ENCODE measurements at places on chromosomes 1 and 21.

- DNase-seq: no peak
Observed at GRCh38 chr1:227131193-227131592, 187.1 kb downstream of the CDC42BPA start.

DNA sequence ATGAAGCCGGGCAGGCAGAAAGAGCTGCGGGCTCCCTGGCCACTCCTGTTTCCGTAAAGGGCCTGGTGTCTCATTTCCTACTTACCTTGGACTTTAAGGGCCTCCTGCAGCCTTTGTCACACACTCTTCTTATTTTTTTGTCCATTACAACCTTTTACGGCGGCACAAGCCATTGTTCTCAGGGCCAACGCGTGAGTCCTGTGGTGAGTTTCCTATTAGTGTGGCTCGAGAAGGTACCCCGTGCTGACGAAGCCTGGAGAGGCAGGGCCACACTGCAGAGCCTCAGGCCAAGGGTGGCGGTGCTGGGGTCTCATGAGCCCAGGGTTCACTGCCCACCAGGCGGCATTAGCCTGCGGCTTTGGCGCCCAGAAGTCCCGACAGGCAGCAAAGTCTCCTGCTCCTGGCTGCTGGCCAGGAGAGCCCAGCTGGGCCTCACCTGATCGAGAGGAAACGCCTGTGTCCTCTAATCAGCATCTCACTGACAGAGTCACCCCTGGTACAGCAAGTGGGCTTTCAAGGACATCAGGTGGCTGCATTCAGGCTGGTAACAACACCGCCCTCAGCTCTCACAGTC is 62.0 kb downstream of the SIK1 start:
- DNase-seq: no peak

DNA sequence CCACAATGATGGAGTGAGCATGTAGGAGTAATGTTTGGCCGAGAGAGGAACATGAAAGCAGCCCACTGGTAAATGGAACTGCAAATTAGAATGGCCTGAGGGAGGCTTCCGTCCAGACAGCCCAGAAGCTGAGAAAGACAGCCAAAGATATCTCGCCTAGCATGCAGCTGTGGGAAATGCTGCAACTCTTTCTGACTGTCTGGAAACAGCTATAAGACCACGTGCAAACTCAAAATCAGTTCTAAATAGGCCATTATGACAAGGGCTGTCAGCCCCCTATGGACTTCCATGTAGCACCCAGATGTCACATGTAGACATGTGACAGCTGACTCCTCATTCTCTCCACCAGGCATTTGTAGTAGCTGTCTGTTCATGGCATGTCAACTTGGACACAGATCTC is 62.9 kb upstream of the ATP1A1 start:
- no peak for DNase-seq

DNA sequence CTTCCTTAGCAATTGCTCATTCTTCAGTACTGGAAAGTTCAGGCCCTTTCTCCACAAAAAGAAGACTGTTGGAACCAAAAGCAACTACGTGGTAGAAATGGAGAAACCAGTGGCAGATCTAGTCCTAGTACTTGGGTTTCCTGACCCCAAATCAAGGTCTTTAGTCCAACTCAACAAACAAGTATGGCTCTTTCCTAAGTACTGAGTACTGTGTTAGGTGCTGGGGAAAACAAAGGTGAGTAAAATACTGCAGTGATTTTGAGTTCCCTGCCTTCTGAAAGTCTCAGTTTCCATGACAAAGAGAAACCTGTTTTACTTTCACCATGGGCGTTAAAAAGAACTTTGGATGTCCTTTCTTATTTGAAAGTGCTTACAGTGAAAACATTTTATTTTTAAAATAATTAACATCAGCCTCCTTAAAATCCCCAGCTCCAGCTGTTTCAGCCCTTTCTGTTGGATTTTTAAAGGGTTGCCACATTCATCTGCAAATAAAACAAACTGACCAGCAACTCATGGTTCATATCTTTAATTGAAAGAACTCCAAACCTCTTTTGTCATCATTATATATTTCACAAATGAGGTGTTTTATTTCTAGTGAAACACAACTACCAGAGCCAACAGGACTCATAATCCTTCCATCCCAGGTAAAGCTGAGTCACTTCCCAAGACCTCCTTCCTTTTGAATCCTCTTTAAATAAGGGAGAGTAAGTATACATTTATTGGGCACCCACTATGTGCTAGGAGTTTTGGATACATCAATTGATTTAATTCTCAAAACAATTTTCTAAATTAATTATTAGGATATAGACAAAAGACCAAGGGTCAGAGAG is 35.4 kb downstream of the PLPP3 start:
- DNase-seq: no peak

GRCh38 chr1:42379794-42380585 is 602 bp upstream of the RIMKLA start:
- no peak for DNase-seq

GRCh38 chr1:15531003-15531402 is 4.4 kb downstream of the DNAJC16 start:
- DNase-seq: no peak

DNA sequence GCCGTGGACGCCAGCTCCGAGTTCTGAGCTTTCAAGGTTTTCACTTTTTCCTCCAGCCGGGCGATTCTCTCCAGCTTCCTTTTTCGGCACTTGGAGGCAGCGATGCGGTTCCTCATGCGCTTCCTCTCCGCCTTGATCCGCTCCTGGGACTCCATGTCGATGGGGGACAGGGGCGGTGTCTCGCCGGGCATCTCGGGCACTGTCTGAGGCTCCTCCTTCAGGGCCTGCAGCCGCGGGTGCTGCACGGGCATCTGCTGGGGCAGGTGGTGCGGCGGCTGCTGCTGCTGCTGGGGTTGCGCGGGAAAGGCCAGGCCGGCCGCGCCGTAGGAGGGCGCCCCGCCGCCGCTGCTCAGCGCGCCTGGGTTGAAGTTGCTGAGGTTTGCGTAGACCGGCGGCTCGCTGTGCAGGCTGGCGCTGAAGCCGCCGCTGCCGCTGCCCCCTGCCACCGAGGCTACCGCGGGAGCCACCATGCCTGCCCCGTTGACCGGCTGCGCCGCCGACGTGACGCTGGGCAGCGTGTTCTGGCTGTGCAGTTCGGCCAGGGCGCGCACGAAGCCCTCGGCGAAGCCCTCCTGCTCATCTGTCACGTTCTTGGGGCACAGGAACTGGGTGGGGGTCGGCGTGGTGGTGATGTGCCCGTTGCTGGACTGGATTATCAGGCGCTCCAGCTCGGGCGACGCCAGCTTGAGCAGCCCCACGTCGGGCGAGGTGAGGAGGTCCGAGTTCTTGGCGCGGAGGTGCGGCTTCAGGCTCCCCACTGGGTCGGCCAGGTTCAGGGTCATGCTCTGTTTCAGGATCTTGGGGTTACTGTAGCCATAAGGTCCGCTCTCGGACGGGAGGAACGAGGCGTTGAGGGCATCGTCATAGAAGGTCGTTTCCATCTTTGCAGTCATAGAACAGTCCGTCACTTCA is 1.4 kb downstream of the JUN start:
- peak; percentile 47 for DNase-seq

- no peak for DNase-seq
Observed at GRCh38 chr1:7264101-7264500, 478.8 kb downstream of the CAMTA1 start.

DNA sequence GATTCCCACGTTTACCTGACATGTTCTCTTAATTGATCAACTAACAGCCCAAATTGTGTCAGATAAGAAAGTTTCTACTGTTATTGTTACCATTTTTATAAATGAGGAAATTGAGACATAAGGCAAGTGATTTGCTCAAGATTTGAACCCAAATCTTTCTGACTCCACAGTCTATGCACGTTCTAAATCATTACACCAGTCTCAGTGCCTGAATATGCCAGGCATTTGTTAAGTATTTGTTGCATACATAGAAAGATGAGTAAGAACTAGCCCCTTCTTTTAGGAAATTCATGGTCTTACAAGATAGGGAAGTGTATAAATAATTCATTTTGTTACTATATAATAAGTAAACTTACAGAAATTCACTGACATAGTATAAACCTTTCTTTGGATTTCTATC is 7.1 kb upstream of the CD101 start:
- DNase-seq: no peak

- DNase-seq: peak; percentile 11
Observed at GRCh38 chr21:33643658-33644311, 1.5 kb downstream of the ITSN1 start.

GRCh38 chr1:181153634-181153961 is 65.1 kb downstream of the IER5 start:
- no peak for DNase-seq

DNA sequence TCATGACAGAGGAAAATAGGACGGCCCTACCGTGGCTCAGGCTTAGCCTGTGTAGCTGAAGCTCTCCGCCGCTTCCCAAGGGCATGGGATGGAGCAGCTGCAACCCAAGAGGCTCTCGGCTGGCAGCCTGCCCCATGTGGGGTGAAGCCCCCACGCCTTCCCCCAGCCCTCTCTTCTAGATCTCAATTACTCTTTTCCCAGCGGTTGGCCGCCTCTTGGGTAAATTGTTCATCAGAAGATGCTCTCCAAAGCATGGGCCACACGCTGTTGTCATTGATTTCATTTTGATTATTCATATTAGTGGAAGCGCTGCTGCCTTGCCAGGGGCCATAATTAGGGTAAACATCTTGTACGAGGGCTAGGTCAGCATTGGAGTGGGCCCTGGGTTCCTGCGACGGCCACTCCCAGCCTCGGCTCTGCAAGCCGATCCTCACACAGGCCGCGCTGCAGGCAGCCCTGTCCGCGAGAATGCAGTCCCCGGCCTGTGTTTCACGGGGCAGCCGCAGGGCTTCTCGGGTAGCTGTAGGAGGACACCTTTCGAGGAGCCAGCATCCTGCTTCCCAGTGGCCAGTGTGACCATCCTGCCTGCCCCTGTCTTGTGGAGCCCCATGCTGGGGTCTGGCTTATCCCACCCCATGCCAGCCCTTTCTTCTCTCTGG is 114.4 kb upstream of the VAMP3 start:
- DNase-seq: no peak

DNA sequence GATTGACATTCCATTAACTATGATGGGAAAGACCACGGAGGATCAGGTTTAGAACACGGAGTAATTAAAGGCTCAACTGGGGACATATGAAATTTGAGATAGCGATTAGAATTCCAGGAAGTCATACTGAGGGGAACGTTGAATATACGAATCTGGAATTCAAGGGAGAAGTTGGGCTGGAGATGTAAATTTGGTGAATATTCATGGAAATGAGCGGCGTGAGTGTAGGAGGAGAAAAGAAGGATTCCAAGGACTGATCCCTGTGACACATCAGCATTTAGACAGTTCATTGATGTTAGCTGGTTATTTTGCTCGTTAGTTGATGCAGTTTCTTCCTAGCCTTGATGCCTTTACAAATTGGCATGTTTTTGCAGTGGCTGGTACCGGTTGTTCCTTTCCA is 242.8 kb upstream of the KIAA0040 start:
- DNase-seq: no peak

GRCh38 chr1:25355841-25356395 is 17.8 kb downstream of the TMEM50A start:
- no peak for DNase-seq

- DNase-seq: no peak
Observed at GRCh38 chr1:151976015-151976343, 17.7 kb downstream of the S100A10 start.

DNA sequence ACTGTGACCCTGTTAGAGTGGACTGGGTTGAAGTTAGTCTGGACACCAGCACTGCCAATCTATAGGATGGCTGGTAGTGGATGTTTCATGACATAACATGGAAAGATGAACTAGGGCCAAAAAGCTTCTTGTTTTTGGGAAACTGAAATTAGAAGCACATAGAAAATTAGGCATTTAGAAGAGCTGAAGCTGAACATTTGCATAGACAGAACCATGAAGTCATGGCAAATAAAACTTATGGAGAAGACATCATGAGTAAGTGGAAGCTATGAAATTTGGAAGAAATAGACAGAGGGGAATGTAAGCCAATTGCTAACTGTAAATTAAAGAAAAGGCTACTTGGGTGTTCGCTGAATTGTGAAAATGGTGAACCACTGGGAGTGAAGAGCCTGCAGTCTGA is 2.7 kb upstream of the S100A11 start:
- DNase-seq: no peak

GRCh38 chr1:161733526-161733925 is 12.2 kb downstream of the FCRLB start:
- no peak for DNase-seq

DNA sequence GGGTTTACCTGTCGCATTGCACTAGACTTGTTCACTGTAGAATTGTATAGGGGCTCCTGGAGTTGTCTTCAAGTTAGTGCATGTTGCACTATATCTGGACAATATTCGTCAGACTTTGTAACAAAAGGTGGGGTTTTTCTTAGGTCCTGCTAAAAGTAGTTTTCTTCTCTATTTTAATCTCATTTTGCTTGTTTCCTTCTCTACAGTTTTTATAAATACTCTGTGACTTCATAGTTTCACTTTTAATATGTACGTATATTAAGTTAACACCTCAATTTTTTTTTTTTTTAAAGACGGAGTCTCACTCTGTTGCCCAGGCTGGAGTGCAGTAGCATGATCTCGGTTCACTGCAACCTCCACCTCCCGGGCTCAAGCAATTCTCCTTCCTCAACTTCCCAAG is 26.5 kb upstream of the MRPS6 start:
- DNase-seq: no peak

- no peak for DNase-seq
Observed at GRCh38 chr1:114720492-114720891, 3.9 kb upstream of the NRAS start.

DNA sequence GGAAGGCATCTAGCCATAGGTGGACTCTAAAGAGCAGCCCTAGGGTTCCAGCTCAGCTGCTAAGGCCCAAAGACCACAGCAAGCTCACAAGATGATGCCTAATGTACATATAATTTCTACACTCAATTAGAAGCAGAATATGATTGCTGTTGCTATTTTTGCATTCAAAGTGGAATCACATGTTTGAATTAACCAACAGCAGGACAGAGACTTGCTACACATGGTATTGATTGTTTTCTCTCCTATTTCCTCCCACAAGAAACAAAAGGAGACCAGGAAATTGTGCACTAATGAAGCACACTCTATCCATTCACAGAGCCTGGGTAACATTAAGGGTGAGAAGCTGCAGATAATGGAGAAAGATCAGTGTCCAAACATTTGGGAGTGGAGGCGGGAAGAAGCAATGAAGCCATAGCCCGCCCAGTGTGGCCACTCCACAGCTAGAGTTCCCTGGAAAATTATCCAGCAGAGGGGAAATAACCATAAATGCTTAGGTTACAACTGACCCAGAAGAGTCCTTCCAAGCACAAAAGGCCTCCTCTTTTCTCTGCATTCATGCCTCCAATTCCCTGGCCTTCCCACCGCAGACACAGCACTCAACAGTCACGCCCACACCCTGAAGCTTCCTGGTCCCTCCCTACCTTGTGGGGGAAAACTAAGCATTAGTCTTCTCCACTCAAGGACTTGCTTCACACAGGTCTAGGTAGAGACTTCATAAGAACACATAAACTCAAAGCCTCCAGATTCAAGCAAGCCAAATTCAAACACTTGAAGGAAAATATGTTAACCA is 7.5 kb downstream of the CNN3 start:
- no peak for DNase-seq

DNA sequence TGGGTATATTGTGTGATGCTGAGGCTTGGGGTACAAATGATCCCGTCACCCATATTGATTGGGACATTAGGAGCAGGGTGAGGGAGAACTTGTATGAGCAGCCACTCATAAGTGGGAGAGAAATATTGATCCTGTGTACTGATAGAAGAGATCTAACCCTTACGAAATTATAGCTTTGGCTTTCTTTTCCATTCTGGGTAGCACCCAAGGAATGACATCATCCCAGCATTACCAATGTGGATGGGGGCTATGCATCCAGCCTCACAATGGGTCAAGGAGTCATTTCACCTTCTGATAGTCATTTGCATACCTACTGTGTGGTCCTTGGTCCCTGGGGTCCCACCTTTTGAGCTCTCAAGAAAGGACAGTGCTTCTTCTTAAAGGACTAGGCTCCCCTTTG is 1.9 kb upstream of the NAV1 start:
- no peak for DNase-seq

- DNase-seq: no peak
Observed at GRCh38 chr1:34332996-34333395, 156.3 kb downstream of the C1orf94 start.
